ENCODE measurements at places on chromosomes 6 and 20.

DNA sequence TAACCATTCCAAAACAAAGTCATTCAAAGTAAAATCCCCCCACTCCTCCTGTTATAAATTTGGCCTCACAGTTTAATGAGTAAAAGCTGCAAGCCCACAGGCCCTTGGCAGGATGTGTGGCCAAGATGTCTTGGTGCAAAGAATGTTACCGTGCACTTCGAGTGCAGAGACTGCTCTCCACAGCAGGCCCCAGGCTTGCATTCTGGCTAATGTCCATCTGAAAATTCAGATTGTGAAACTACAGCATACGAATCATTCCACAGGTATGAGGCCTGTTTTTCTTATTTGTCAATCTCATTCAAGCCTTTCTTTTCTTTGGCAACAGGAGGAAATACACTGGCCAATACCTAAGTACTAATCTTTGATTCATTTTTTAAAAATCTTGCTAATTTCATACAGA is 7.1 kb downstream of the RPS6KA2 start:
- no peak for DNase-seq

DNA sequence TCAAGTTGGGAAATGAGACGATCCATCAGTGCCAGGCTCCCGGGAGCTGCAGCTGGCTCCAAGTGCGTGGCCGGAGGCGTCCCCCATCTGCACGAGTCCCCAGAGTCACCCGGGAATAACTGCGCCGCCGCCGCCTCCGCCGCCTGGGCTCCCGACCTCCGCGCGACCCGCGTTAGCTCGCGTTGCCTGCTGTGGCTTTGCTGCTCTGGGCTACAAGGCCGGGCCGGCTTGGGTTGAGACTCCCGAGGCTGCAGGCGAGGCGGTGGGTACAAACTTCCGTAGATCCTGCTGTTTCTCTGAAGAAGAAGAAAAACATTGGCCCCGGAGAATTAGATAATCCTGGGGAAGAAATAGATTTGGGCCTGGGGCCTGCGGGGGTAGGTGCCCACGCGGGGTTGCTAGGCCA is 7.4 kb upstream of the LAMP5 start:
- DNase-seq: no peak

- DNase-seq: no peak
Observed at GRCh38 chr6:97177905-97178304, 105.1 kb downstream of the MMS22L start.

DNA sequence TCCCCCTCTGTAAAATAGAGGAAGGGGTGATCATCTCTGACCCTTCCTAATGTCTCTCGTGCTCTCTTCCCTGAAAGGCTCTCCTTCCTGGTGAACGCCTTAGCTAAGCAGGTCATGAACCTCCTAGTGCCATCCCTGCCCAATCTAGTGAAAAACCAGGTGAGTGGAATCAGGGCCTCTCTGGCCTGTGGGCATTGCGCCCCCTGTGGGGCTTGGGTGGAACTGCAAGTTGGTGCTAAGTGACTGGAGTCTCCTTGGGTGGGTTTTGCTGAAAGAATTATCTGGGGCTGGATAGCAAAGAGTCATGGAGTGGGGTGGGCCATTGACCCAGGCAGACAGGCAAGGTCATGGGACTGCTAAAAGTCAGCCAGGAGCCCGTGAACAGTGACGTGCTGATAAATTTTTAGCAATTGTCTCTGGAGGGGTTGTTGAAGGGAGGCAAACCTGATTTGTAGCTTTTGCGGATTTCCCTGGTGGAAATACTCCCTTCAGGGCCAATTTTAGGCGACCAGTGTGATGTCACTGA is 8.9 kb downstream of the BPIFB1 start:
- peak; percentile 51 for DNase-seq

DNA sequence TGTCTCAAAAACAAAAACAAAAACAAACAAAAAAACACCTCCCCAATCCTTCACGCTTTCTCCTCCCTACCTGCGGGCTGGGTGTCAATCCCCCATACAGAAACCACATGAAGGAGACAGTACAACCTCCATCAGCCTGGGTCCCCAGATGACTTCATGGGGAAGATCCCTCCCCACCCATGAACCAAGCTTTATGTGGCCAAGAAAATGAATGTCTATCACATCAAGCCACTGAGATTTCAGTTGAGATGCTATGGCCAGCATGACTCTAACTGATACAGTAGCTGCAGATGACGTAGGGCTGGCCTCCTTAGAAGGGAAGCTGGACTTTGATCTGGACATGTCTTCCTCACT is 21.2 kb upstream of the BNIP5 start:
- DNase-seq: no peak

DNA sequence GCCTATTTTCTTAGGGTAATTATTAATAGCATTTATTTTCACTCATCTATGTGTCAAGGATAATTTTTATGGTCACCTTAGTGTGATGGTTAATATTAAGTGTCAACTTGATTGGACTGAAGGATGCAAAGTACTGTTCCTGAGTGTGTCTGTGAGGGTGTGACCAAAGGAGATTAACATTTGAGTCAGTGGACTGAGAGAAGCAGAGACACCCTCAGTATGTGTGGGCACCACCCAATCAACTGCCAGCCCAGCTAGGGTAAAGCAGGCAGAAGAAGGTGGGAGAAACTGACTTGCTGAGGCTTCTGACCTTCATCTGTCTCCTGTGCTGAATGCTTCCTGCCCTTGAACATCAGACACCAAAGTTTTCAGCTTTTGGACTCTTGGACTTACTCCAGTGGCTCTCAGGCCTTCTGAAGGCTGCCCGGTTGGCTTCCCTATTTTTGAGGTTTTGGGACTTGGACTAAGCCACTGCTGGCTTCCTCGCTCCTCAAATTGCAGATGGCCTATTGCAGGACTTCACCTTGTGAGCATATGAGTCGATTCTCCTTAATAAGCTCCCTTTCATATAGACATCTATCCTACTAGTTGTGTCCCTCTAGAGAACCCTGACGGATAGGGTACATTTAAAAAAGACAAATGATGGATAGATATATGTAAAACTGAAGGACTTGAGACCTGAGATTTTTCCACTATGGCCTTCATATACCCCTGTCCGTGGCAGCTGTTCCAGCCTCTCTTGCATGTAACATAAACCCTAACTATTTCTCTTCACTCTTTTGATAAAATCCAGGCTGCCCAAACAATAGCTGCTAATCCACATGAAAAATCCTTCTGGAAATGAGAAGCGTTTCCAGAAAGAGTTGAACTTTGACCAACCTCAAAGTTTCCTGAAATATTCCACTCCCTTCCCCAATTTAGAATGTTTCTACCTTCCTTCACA is 62.1 kb upstream of the RGS17 start:
- no peak for DNase-seq

GRCh38 chr6:169265486-169266131 is 12.0 kb upstream of the THBS2 start:
- DNase-seq: no peak

DNA sequence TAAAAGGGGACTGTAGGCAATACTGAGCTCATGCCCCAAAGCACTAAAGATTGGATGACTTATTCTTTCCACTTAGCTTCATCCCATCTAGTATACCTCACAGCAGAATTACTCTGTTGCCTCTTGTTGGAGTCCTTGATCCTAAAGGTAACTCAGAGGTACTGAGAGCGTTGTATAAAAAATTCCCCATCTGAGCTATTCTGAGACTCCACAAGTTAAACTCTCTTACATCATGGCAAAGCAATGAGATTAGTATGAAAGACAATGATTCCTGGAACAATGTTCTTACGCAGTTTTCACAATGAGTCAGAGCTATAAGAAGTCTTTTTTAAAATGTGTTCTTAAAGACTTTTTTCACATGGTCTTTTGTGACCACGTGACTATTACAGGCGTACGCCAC is 370.1 kb downstream of the ADGRB3 start:
- no peak for DNase-seq

- peak; percentile 37 for DNase-seq
Observed at GRCh38 chr20:50855498-50856474, 60.9 kb downstream of the BCAS4 start.

DNA sequence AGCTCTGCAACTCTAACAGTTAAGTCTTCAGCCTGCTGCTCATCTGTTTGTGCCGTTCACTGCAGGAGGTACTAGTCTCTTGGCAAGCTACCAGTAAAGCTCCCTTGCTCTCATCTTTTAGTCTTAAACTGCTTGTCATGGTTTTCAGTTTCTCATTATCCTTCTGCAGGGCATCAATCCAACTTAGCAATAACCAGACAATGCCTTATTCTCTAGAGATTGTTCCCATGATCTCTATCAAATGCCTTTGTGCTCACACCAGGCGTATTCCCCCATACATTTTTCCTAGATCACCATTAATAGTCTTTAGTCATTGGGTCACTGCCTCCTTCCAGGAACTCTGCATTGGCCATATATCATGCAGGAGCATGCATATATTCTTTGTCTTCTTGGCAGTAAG is 171.3 kb downstream of the GRM1 start:
- DNase-seq: peak; percentile 36

DNA sequence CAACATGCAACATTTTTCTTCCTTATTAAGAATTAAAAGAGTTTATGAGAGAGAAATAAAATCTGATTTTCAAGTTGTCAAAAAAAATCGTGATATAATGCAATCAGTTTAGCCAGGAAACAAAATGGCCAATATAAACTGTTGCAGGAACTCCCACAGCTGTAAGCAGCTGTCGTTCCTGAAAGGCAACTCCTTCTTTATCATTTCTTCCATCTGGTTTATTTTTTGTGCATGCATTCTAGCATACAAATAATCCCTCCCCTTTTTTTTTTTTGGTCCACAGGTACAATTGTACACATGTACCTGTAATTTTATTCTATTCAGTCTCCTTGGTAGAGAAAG is 19.7 kb downstream of the TRAF3IP2 start:
- no peak for DNase-seq

DNA sequence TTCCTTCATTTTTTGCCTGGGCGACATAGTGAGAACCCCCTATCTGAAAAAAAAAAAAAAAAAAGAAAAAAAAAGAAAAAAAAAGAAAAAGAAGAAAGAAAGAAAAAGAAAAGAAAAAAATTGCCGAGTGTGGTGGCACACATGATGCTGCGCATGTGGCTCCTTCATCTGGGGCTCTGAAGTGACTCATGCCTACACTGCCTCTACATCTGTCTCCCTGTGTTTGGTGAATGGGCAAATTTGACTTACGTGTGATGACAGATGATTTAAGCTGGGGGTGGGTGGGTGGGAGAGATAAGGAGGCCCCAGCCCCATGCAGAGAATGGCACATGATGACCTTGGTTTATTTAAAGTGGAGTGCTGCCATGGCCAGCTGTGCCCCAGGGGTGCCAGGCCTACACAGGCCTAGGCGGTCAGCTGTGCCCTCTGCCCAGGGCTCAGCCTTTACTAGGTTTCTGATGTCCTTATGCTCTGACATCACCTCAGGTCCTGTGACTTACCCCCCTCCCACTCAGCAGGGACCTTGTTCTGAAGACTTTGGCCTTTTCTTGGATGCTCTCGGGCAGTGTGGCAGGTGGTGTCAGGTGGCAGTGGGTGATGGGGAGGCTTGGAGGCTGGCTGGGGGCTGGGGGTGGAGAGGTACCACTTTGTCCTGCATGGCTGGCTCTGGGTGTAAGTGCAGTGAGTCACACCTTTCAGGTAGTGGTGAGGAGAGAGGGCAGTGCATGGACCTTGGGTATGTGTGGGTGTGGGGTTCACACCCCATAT is 41.1 kb downstream of the VEGFA start:
- no peak for DNase-seq

DNA sequence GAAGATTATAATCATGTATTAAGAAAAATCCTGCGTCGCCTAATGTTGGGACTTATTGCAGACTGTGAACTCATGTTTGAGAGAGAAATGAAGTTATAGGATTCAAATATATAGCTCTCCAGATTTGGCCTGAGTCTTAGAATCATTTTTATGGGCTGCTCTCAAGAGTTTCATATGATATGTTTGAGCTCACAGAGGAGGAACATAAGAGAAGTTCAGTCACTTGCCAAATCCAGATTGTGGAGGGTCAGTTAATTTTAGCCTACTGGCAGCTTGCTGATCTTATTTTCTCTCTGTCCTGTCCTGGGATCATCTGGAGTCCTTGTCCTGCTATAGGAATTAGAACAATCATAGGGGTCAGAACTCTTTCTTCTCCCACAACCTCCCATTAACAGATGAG is 186.1 kb upstream of the SUPT3H start:
- DNase-seq: no peak

DNA sequence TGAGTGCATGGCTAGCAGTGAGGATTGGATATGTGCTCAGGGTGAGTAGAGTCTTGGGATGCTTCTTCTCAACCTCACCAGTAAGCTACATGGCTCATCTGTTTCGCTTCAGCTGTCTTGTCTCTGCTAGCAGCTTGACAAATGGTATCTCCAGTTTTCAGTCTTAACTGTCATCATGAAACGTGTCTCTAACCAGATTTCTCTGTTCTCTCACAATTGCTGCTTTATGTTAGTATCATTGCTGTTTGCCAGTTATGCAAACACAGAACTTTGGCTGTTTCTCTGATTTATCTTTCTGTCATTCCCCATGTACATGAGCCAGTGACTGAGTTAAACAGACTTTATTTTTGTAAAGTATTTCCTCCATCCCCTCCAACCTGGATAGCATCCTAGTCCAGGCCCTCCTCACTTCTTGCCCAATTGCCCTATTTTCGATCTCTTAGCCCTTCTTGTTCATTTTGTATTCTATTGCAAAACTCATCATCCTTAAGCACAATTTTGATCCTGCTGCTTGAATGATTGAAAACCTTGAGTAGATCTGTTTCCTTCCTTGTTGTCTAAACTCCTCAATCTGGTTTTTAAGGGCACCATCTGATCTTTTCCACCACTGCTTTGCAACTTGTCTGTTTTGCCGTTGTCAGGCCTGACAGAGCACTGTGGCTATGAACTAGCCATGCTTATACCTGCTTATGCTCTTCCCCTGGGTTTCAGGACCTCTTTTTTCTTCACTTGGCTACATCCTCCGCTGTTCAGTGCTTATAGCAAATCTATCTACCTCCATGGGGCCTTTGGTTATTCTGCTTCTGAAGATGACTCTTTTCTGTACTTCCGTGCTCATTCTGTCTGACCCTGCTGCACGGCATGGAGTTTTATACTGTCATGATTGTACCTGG is 37.7 kb upstream of the ADIG start:
- no peak for DNase-seq

DNA sequence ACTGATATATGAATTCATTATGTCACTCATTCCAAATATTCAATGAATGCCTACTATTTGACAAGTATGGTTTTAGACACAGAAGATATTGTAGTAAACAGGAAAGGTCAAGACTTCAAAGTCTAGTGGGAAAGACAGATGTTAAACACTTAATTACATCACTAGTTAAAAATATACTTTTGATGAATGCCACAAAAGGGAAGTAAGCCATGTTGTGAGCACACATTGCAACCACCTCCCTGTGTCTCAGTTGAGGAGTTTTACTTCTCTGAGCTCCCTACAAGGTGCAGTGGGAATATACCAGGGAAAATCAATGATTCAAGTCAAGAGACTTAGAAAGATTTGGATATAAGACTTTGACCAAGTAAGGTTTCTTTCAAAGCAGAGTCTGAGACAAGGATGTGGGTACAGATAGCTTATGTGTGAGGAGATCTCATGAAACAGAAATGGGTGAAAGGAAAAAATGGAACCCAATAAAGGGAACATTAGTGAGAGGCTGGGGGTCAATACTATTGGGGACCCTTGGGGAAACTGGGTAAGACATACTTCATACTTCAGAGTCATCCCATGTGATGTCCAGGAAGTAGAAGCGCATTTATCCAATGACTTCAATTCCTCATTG is 503.7 kb downstream of the KIF16B start:
- no peak for DNase-seq

- DNase-seq: no peak
Observed at GRCh38 chr6:126042001-126042419, 55.7 kb downstream of the TRMT11 start.

Data from NCI-H1105 treated with DMSO at 0.1 percent for 48 hours (cell line).